ENCODE measurements at places on chromosomes 11 and 22.

DNA sequence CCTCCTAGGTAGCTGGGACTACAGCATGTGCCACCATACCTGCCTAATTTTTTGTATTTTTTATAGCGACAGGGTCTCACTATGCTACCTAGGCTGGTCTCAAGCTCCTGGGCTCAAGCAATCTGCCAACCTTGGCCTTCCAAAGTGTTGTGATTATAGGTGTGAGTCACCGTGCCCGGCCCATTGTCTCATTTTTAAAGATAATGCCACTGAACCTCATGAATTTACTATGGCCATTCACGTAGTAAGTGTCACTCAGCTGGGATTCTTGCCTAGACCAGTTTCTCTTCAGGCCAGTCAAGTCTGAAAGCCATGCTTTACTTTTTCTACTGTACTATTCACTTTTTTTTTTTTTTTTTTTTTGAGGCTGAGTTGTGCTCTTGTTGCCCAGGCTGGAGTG is 22.4 kb downstream of the DEPDC5 start:
- no peak for DNase-seq

GRCh38 chr11:109957000-109957399 is 136.2 kb upstream of the ZC3H12C start:
- DNase-seq, result no peak

DNA sequence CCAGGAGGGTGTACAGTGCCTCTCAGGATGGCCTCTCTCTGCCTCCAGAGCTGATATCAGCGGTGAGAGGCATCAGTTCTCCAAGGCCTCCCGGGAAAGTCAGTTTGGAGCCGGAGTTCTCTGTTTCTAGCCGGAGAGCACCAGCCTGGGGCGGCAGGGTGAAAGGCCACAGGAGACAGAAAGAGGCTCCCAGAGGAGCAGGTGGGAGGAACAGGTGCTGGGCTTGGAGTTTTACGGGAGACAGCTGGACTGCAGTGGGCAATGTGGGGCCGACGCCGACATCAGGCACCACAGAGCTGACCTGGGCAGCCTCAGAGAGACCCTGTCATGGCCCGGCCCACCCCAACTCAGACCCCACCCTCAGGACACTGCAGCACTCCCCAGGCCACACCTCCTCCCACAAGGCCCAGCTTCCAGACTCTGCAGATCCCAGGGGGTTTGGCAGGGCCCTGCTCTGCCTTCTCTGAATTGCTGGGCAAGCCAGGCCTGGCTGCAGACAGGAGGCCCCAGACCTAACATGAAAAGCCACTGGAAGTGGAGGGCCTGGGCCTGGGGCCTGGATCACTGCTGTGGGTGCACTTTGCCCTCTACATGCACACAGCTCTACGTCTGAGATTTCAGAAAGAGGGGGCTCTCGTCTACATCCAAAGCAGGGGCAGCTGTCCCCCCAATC is 885.6 kb downstream of the BRD1 start:
- DNase-seq, result no peak

DNA sequence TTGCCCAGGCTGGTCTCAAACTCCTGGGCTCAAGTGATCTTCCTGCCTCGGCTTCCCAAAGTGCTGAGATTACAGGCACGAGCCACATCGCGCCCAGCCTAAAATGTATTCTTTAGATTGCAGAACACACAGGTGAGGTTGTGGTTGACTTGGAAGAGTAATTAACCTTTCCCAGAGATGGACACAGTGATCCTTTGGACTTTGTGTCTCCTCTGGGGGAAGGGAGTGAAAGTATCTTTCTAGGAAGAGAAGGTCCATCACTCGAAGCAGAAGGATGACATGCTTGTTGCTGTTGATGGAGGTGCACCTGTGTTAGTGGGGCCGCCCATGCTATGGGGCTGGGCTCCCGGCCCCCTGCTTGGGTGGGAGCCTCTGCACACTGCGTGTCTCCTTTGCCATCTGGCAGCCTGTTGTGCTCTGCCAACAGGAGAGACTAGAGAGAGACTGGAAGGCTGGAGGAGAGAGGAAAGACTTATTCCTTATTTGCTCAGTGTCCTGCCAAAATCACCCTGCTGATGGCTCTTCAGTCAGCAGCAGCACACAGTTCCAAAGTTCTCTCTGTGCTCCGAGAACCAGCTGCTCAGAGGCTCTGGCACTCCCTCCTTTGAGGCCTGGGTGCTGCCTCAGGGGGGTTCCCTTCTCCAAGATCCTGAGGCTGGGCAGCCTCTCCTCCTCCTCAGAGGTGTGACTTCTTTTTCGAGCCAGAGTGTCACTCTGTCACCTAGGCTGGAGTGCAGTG is 33.1 kb upstream of the CYB5R3 start:
- DNase-seq, result no peak

- DNase-seq, result no peak
Measured at GRCh38 chr11:66006891-66007176, 4.5 kb downstream of the BANF1 start.

DNA sequence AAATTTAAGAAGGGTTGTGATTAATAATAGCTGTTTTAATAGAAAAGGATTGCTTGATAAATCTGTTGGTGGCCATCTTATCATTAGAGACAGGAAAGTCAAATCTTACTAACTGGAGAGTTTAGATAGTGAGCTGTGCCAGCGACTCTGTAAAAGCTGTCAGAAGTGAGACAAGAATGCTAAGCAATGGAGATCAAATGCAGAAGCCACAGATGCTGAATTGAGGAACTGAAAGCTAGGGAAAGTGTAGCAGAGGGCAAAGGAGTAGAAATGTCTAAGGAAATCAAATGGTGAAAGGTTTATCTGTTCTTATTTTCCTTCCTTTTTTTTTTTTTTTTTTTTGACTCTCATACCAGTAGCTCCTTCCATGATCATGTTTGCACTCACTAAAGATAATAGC is 13.7 kb downstream of the MS4A13 start:
- DNase-seq, result no peak

- no peak for DNase-seq
Measured at GRCh38 chr11:133663135-133663985, 131.1 kb upstream of the OPCML start.

DNA sequence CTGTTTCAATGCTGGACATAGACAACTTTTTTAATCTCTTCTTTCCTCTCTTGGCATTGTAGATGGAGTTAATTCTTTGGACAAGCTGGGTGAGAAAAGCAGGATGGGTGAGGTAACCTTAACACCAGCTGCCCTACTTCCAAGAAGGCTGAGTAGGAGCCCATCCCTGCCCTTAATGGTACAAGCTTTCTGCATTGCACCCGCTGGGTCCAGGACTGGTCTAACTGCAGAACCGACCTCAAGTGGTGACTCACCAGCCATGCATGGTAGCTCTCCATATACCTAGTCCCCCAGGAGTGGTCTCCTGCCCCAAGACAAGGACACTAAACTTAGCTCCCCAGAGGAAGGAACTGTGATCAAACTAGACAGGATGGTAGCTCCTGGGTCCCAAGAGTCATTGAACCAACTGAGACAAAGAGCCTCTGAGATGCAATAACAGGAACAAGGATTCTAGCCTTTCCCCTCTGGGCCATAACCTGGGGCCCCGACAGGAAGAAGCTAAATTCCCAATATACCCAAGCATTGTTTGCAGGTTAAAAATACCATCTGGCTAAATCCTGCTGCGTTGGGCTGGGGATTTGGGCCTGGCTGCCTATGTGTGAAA is 32.1 kb downstream of the RPL27A start:
- no peak for DNase-seq

DNA sequence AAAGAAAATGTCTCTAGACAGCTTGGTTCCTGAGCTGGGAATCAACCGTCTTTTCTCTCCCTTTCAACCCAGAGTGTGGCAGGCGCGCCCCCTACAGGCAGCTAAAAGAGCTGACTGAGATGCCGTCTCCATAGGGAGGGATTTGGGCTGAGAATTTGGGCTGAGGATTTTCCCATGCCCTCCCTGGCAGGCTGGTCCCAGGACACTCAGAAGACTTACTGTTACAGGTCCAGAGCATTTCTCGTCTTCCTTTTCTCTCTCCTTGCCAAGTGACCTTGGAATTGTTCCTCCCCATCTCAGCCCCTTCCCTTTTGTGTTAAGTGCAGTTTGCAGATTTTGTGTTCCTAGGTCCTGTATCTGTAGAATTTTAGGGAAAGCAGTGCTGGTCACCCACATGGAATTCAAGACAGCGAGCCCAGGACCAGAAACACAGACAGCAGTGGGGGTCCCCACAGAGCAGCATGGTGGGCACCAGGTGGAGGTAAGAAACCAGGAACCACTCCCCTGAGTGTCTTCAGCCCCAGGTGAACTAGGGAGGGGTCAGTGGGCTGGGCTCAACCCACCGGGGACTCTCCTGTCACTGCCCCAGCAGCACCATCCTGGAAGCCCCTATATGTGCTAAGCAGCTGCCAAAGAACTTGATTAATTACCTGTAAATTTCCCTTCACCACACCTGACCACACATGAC is 9.9 kb upstream of the IGLL5 start:
- peak; percentile 64 for DNase-seq

DNA sequence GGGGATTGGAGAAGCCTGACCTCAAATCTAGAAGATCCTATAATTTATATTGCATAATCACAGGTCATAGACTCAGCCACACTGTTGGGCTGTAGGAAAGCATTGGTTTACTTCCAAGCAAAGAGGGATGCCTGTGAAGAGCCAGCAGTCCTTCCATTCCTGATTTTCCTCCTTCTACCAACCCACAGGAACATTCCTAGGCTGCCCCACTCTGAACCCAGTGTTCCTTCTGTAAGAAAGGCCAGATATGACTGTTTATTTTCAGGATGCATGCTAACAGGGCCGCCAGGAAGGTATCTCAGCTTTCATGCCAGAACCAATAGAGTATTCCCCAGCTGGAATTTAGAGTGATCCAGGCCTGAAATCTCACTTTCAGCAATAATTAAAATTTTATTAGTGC is 197.1 kb downstream of the ETS1 start:
- DNase-seq, result peak; percentile 10

DNA sequence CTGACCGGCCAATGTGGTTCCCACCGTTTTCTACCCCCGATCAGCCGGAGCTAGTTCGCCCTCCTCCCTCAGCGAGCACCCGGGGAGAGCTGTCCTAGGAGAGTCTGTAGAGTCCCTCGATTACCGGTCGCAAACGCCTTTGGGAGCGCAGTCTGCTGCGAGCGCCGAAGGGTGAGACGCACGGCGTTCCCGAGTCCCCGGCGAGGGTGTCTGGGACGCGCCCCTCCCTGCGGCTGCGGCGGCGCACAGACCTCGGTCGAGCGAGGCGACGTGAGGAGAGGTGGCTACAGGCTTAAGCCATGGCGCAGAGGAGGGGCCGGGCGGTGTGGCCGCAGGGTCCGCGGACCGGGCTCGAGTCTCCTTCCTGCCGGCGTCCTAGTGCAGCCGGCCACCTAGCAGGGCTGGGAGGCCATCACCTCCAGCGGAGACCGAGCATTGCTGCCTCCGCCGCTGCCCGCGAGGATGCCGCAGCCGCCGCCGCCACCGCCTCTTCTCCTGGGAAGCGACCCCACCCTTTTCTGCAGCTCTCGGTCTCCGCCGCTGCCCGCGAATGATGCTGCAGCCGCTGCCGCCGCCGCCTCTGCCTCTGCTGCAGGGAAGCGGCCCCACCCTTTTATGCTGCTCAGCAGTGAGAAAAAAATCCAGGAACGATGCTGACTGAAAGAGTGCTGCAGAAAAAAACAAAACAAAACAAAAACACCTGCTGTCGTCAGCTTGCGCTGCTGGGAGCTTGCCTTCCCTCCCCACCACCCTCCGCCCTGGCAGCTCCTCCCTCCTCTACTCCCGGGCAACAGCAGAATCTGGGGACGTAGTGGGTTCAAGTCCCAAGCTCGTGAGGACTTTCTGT is at the start of gene MAP6:
TSS of gene MAP6 (minus strand) at position 588 of the 847 bp plus-strand sequence. CDS start 669 bp downstream, outside the sequence.
- no peak for DNase-seq

DNA sequence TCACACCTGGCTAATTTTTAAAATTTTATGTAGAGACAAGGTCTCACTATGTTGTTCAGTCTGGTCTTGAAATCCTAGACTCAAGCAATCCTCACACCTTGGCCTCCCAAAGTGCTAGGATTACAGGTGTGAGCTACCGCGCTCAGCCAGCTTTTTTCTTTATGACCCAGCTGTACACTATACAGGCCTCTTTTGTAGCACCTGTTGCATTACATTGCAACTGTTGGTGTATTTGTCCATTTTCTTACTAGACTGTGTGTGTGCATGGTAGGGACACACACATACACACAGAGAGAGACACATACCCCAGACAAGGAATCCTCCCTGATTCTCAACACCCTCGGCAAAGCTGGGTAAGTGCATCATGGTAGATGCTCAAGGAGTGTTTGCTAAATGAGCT is 61.7 kb downstream of the NAV2 start:
- DNase-seq, result no peak

- no peak for DNase-seq
Measured at GRCh38 chr11:128610721-128611617, 23.6 kb upstream of the ETS1 start.

DNA sequence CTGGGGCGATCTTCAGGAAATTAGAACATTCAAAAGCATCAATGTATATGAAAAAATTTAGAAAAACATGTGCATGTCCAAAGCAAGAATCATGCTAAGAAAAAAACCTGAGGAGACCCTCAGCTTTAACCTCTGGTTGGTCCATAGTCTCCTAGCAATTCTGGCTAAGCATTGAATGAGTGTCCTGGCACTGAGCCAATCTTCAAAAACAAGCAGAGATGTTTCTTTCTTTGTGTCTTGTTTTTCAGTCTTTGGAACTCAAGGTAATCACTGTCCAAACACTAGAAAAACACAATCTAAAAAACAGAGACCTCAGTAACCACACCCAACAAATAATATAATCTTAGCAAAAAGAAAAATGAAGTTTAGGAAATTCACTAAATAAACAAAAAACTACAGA is 205.4 kb upstream of the CARD18 start:
- DNase-seq, result no peak

DNA sequence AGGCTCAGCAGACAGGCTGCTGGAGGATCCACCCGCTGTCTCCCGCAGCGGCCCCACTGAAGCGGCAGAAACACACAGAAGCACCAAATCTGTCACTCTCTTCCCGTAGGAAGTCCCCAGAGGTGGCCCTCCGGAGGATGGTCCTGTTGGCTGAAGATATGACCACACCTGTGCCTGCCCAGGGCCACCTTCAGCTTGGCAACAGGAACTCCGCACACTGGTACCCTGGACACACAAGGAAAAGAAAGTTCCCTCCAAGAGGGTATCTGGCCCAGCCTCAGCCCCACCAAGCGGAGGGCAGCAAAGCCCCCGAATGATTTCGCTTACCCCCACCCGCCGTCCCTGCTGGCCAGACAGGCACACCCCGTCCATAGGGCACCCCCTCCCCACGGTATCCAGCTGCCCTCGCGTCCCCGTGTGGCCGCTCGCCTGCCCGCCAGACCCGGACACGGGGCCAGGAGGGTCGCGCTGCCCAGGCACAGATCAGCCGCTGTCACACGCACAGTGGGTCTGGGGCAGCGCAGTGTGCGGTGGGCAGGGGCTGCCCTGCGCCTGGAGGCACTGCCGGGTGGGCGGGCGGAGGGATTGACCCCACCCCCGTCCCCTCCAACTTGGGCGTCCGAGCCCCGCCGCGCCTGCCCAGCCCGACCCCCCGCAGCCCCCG is 7.0 kb downstream of the RASSF7 start:
- no peak for DNase-seq

GRCh38 chr11:110856996-110857812 is 145.0 kb upstream of the ARHGAP20 start:
- no peak for DNase-seq

All from fibroblast of villous mesenchyme (primary cell).